ENCODE measurements at places on chromosomes 5 and 9. TPM values are rescaled to one million over a fixed set of nuclear protein-coding genes. Genes with fewer than 3 reads are reported as not detected.

The CCDC180 gene
- total RNA-seq = 5.4 TPM

The ENTPD8 gene
- total RNA-seq = not detected

The ADGRD2 gene
- total RNA-seq = not detected

The AGXT2 gene
- not detected for total RNA-seq

The GPR150 gene
- total RNA-seq = not detected

The N4BP3 gene
- total RNA-seq = 0.03 TPM

The CYLC2 gene
- total RNA-seq = not detected

The TICAM2 gene
- total RNA-seq = 2.3 TPM

The C1QTNF2 gene
- 0.08 TPM for total RNA-seq

The HSD17B3 gene
- total RNA-seq = 1.2 TPM

The NANS gene
- total RNA-seq = 128 TPM

The GFRA3 gene
- 0.08 TPM for total RNA-seq

The TLE4 gene
- total RNA-seq = 88.2 TPM
